SW 1271 (cell line): ENCODE measurements at places on chromosomes 6 and 20.

GRCh38 chr6:352896-353470 is 38.6 kb upstream of the IRF4 start:
- DNase-seq, result no peak

DNA sequence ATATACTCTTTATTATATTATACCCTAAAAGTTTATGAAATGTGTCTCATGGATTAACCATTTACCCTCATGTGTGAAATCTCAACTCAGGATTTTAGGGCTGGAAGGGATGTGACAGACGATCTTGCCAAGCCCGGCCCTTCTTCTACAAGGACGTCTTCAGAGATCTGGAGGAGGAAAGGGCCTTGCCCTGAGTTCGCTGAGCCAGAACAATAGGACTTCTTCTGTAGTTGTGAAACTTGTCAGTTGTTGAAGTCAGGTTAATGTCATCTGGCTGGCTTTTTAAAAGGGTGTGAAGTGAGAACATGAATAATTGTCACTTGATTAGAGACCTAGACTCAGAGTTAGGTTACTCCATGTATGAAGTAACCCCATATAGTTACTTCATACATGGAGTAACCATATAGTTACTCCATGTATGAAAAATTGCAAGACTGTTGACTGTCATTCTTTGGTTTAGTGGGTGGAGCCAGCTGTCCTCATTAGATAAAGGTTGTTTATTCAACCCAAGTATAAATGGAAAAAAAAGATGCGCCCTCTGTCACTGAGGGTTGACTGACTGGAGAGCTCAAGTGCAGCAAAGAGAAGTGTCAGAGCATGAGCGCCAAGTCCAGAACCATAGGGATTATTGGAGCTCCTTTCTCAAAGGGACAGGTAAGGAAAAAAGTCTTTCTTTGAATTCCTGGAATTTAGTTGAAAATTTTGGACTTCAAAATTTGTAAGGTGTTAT is at the start of gene ARG1:
Gene ARG1, plus strand, starts transcription at position 541 of the 730 bp plus-strand sequence. Its CDS starts 57 bp downstream, at position 598.
- DNase-seq, result no peak

- DNase-seq, result no peak
Observed at GRCh38 chr20:31845300-31845863, at the start of gene FOXS1. FOXS1 (minus strand) TSS chr20:31845604; CDS start chr20:31845542, 62 bp downstream.

DNA sequence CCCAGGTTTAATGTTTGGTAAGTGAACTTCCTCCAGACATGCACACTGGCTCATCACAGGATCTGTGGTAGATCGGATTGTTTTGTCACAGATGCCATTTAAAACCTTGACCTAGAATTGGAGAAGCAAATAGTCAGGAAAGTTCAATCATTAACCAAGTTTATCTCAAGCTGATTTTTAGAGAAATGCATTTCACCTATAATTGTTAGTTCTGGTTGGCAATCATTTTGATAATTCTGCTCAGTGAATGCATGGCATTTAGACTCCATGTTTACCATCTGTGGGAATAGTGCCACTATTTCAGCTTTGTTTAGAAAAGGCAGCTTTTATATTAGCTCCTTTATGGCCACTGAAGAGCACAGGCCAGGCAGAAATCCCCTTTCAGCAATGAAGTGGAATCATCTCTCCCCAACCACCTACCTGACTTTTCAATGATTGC is 73.9 kb upstream of the IPCEF1 start:
- DNase-seq, result no peak

DNA sequence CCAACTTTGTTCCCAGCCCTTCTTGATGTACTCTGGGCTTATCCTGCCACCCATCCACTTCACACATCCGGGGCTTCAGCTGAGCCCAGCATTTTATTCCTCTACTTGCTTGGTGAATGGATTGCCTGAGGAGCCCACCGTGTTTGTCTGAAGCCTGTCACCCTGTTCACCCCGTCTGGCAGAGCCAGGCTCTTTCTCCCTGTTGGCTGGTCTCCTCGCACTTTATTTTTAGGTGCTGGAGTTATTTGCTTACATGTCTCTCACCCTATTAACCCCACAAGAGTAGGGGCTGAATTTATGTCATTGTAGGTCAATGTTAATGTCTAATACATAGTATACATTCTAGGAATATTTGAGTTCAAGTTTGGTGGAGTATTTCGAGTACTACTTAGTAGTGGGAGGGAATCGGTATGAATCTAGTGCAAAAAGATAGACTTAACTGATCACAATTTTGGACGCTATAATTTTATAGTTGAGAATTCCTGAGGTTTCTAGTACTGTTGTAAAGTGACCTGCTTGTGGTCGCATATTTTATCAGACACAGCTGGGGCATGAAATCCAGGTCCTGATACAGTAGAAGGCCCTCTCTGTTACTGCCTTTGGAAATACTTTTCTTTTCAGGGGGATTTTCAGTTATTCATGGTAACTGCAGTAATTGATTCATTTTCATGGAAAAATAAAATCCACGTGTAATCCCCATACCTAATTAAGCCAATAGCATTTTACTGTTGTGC is 10.8 kb downstream of the JARID2 start:
- DNase-seq, result no peak
